ENCODE measurements at places on chromosomes 2 and 18.

DNA sequence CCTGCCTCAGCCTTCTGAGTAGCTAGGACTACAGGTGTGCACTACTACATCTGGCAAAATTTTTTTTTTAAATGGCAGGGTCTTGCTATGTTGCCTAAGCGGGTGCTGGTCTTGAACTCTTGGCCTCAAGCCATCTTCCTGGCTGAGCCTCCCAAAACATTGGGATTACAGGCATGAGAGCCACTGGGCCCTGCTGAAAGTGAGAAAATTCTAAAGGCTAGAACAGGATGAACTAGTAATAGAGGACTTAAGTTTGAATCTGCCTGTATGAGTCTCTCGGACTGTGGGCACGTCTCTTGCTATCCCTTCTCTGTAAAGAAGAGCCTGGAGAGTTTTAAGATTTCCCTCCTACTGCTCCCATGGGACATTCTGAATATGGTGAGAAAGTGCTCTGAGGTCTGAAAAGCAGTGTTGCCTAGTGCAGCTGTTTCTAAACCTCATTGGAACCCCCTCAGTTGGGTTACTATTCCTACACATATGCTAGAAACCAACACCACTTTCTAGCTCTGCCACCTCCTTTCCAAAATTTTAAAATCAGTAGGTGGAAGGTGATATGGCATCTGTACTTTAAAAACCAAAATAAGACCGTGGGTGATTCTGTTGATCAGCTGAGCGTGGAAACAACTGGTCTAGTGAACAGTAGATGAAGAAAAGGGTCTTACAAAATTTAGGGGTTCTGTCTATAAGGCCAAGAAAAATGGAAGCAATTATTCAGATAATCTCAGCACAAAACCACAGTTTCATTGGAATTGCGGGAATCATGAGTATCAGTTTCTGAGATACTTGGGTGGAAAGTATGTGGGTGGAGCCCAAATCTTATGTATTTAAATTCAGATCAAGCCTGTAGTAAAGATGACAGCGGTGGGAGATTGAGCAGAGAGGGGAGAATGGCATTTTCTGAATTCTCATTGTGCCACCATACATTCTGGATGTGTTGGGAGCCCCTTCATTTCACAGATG, 259.8 kb upstream of the CXCR4 start:
- DNase-seq: no peak

GRCh38 chr18:35415511-35416073, 38.5 kb upstream of the ZNF396 start:
- DNase-seq: no peak

DNA sequence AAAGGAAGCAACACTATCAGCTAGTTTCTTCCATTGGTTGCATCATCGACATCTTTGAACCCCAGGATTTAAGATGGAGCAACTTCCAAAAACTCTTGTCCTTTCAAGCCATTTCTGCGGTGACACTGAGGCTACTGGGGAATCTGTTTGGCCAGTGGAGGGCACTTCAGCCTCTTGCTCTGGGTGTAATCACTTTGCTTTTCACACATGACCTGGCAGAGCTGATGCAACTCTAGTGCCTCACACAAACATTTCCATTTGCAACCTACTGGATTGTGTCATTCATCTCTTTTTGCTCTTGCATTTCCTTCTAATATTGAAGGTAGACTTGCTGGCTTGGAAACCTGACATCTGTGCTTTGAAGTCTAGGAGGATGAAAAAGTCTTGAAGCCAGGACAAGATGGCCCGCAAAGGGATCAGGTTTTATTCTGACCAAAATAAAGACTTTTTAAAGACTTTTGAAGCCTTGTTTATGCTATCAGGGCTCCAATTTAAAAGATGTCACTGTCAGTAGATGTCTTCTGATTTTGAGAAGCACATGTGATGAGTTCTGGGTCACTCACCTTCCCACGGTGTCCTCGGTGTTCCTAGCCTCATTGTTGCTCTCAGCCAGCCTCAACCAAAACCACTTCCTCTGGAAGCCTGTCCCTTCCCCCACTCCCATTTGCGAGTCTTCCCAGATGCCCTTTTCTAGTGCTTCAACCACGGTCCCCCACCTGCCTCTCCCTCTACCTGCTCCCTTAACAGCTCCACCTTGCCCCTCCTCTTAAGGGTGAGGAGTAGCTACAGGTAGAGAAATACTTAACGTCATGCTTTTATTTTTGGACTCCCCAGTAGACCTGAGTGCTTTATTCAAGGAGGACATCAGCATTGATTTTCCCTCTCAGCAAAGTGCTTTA, 69.7 kb upstream of the KCNE4 start:
- DNase-seq: no peak

GRCh38 chr2:20015482-20016083, 3.1 kb upstream of the MATN3 start:
- no peak for DNase-seq

- no peak for DNase-seq
Measured at GRCh38 chr18:49907346-49907929, 94.1 kb upstream of the ACAA2 start.
